ENCODE measurements at places on chromosomes 11 and 22.

GRCh38 chr11:124670732-124671131 lies 2.8 kb downstream of the SIAE start:
- peak; percentile 21 for DNase-seq

- DNase-seq: no peak
Measured at GRCh38 chr22:28951969-28952521, 68.7 kb downstream of the ZNRF3 start.

DNA sequence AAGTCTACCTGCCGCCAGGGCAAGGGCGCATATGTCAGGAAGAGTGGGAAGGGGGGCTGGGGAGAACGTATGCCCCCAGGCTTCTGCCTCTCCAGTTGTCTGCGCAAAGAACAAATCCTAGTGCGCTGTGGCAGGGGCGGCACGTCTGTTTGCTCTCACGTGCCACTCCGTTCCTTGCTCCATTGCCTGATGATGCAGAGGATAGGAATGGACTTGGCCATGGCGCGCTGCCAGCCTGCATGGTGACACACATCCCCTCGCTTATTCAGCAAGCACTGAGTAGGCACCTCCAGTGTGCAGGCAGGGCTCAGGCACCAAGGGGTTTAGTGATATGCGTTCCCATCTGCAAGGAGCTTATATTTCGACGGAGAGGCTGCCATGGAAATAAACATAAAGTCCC lies 45.4 kb upstream of the SLC22A12 start:
- no peak for DNase-seq

GRCh38 chr22:30326255-30326705 lies 461 bp downstream of the TBC1D10A start:
- DNase-seq: peak; percentile 51

GRCh38 chr11:78810559-78811009 lies 235.9 kb upstream of the NARS2 start:
- no peak for DNase-seq

- peak; percentile 66 for DNase-seq
Measured at GRCh38 chr22:32050678-32051515, 7.8 kb downstream of the SLC5A1 start.

DNA sequence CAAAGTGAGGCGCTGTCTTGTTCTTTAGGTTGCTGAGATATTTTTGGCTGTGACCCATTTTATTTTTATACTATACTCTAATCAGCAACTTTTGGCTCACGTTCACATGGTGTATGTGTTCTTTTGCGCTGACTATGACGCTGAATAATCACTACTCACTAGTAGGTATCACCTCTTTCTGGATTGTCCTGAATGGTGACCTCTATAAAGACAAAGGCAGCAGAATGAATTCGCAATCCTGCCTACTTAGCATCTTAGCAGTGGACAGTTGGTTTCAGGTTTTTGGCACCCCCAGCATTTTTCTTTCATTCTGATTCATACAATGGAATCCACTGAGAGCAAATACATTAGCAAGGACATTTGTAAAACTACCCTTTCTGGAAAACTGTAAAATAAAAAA lies 351.3 kb downstream of the JRKL start:
- DNase-seq: no peak

DNA sequence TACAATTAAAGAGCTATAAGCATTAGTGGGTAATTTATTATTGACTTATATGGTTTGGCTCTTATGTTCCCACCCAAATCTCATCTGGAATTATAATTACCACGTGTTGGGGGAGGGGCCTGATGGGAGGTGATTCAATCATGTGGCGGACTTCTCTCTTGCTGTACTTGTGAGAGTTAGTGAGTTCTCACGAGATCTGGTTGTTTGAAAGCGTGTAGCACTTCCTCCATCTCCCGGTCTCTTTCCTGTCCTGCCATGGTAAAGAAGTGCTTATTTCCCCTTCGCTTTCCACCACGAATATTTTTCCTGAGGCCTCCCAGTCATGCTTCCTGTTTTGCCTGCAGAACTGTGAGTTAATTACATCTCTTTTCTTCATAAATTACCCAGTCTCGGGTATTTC lies 28.1 kb upstream of the CHORDC1 start:
- no peak for DNase-seq

DNA sequence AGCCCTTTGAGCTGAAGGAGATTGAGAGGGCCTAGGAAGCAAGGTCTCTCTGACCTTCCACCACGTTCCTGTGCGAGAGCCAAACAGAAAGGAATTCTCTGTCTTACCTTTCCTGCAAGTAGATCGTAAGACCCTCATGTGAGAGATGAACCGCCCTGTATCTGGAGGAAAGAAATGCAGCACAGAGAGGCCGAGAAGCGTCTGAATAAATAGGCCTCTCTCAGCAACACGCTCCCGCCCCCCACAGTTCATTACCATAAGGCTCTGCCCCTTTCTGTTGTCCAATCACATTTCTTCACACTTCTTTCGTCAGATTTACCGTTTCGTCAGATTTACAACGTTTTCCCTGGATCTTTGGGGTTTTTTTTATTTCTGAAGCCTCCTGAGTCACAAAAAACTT lies 90.3 kb downstream of the BLID start:
- DNase-seq: no peak

GRCh38 chr11:2444821-2445745 lies at the start of gene KCNQ1:
Gene KCNQ1 (plus strand): TSS chr11:2445008. CDS start chr11:2445099, 91 bp downstream.
- no peak for DNase-seq

GRCh38 chr11:112844517-112844916 lies 116.7 kb upstream of the NCAM1 start:
- no peak for DNase-seq

DNA sequence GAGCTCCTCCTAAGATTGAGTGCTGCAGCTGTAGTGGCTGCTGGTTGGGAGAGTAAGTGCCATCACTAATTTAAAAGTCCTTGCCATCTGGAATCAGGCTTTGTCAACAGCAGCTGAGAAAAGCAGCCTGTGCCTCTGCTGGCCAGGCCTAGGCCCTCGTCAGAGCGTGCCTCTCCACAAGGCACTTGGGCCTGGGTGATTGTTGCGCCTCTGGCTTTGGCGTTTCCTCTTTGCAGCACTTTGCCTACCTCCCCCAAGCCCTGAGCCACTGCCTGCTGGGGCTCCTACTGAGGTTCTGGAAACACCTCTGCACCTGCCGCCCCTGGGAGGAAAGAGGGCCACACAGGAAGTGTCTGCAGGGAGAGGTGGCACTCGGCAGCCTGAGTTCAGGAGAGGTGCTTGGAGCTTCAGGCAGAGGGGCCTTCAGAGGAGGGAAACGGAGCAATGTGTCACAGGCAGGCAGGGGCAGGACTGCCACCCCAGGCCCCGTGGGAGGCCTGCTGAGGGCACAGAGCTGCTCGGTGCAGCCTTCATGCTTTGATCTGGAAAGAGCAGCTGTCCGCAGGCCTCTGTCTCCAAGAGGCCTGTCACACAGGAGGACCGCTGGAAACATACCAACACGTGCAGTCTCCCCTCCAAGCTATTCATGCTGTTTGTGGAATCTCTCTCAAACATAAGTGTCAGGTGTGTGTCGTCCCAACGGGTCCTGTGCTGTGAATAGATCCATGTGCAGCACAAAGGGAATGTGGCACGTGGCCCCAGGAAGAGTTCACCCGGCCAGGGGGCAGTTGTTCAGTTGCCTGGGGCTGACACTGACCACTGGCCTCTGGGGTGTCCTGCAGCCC lies 61.5 kb upstream of the EMID1 start:
- DNase-seq: no peak

DNA sequence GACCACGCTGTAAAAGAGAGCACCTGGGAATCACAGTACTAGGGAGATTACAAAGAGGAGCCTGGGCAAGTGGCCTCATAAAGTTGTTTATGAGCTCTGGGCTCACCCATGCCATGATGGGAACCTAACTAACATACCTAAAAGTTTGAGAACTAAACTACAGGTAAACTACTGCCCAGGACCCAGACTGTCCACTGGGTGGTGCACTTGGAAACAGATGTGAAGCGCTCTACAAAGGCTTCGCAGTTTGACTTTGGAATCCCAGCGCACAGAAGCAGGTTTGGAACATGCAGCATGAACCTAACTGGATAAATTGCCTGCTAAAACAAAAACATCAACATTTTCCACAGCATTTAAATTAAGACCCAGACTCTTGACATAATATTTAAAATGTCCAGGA lies 418.6 kb downstream of the FAM181B start:
- no peak for DNase-seq

DNA sequence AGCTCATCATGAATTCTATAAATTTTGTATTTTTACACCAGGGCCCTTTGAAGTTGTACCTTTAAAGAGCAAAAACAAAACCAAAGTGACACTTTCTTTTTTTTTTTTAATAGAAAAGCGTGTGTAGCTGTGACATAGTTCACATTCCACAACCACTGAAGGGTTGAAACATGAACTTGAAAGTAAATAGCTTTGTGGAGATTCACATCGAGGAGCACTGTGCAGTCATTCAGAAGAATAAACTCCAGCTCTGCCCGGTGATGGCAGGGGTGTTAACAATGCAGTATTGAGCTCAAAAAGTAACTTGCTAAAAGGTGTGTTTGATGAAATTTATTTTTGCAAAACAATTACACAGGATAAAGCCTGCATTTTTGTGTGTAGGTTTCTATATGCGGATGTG lies 1166.2 kb downstream of the TBC1D22A start:
- DNase-seq: no peak

DNA sequence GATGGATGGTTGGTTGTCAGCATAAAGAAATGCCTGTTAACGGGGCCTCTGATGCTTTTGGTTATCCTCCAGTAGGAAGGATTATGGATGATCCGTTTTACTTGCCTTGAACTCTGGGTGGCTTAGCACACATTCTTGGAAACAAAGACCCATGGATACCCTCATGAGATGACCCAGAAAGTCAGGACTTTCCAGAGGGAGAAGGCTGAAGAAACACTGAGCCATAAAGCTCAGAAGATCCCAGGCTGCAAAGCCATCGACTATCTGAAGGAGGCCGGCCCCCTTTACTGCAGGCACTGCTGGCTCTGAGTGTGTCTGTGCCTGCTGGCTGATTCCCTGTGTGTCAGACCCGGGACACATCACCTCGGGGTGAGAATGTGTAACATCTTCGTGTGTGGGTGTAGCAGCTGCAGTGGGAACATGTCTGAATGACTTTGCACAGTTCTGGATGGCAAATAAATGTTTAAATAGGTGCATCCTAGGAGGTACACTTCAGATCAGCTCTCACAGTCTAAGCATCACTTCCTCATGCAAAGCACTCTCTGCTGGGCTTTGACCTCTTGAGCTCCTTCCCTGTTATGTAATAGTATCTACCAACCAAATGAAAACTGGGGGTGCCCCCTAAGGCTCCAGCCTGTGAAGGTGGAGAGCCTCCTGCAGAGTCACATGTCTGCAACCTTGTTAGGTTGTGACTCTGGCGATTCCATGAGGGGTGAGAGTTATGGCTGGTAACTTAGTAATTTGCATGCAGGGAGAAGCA lies 1084.9 kb downstream of the TBC1D22A start:
- DNase-seq: no peak

DNA sequence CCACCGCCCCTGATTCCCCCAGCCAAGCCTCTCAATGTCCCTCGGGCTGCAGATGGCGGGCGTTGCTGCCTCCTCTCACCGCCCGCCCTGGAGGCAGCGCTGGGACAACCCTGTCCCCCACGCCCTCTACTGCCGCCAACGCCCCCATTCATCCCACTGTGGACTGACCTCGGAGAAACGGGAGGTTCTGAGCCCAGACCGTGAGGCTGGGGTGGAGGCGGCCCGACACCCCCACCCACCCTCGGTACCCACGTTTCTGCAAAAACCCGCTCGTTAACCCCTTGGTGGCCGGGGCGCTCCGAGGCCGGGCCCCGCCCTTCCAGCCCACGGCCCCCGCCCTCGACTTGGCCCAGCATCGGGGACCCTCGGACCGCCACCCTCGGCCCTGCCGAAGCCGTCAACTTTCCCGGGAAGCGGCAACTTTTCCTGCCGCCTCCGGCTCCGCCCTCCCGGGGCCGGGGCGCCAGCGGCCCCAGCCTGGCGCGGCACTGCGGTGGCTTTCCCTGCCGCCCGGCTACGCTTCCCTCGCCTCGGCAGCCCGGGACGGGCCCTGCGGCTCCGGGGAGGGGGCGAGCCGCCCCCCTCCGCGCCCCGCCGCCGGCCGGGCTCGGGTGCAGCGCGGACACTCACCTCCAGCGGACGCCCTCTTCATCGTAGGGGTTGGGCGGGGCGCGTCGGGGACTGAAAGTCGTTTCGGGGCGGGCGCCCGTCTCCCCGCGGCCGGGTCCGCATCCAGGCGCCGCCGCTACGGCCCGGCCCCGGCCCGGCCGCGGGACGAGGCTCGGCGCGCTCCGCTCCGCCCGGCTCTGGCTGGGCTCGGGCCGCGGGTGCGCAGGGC lies 458 bp downstream of the RTN4R start:
- DNase-seq: no peak

DNA sequence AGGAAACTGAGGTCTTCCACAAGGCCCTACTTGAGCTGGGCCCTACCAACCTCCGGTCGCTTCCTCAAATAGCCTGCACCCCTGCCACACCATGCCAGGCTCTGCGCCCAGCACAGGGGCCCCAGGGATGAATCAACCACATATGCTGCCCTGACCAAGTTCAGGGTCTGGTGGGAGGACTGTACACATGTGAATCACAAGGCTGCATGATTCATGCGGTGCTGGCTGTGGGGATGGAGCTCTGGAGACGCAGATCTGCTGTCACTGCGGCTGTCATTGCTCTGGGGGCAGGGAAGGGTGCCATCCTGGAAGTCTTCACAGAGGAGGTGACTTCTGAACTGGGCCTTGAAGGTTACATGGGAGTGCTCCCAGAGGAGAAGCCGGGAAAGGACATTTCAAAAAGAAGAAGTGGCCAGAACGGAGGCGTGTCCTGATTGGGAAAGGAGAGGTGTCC lies 21.5 kb downstream of the CYTH4 start:
- no peak for DNase-seq

GRCh38 chr11:127393460-127393997 lies 393.0 kb upstream of the KIRREL3 start:
- DNase-seq: no peak

- DNase-seq: peak; percentile 53
Measured at GRCh38 chr22:25110846-25111578, 88.6 kb upstream of the CRYBB3 start.

DNA sequence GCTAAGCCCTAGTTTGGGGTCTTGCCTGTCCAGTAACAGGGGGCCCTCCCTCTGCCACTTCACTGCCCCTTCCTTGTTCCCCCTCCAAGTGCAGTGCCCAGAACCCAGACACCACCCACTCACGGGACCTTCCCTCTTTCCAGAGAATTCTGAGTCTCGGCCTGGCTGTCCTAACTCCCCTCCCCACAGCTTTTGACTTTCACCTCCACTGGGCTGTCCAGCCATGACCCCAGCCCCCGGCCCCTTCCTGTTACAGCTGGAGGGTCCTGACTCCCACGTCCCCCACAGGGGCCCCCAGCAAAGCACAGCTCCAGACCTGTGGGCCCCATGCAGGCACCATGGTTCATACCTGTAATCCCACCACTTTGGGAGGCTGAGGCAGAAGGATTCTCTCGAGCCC lies 71.5 kb downstream of the BRD1 start:
- DNase-seq: no peak

GRCh38 chr22:36734171-36735058 lies 30.9 kb upstream of the CACNG2 start:
- DNase-seq: peak; percentile 13

GRCh38 chr22:33579448-33580093 lies 340.7 kb downstream of the LARGE1 start:
- peak; percentile 47 for DNase-seq

Data from DND-41 (cell line).